CD8-positive, alpha-beta memory T cell (primary cell): ENCODE measurements at places on chromosomes 1 and 21.

DNA sequence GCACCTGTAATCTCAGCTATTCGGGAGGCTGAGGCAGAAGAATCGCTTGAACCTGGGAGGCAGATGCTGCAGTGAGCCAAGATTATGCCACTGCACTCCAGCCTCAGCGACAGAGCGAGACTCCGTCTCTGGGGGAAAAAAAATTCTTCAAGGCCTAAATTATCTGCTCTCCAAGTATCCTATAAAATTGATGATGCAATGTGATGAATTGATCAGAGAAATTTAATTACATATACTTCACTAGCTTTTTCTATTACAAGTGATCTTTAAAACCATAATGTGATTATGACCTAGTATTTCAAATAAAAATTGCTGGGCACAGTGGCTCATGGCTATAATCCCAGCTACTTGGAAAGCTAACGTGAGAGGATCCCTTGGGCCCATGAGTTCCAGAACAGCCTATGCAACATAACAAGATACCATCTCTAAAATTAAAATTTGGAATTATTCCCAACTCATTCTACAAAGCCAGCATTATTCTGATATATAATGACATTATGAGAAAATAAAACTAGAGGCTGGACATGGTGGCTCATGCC is 43.7 kb downstream of the ARID4B start:
- no peak for DNase-seq

DNA sequence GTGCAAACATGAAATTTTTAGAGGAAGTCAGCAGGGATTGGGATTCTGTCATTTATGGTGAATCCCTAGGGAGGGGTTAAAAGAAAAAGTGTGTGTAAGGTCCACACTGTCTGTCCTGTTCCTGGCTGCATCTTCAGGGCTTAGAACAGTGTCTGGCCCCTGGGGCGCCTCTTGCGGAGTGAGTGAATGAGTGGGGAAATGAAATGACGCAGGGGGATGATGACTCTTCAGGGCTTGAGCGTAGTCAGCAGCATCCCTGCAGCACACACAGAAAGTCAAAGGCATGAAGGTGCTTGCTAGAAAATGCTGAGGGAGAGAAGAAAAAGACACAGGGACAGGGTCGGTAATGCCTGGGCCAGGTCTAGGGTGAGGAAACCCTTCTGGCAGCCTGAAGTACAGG is 57.8 kb downstream of the PGBD5 start:
- DNase-seq = no peak

DNA sequence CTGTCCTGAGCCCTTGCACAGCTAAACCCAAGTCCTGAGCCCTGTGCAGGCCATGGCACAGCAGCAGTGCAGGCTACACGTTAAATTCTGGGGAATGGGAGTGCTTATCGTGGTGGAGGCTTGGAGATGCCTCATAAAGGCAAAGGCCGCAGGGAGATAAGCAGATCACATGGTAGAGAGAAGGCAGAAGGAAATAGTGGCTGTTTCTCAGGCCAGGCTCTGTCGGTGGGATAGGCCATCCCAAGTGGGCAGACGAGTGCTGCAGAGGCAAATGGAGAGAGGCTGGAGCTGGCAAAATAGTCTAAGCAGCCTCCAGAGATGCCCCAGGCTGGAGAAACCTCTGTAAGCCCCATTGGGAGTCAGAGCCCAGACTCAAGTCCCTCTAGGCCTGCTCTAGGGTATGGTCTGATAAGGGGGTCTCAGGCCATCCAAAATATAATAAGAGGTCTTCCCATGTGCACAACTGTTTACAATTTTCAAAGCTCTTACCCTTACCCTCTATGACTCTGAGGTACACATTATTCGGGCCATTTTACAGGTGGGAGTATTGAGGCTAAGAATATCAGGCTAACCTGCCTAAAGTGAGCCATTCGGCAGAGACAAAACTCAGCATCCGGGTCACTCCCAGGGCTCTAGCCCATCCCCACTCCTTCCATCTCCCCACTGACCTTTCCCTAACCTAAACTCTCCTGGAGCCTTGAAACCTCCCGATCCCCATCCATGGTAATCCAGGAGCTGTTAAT is 79.6 kb downstream of the NKAIN1 start:
- DNase-seq = no peak

DNA sequence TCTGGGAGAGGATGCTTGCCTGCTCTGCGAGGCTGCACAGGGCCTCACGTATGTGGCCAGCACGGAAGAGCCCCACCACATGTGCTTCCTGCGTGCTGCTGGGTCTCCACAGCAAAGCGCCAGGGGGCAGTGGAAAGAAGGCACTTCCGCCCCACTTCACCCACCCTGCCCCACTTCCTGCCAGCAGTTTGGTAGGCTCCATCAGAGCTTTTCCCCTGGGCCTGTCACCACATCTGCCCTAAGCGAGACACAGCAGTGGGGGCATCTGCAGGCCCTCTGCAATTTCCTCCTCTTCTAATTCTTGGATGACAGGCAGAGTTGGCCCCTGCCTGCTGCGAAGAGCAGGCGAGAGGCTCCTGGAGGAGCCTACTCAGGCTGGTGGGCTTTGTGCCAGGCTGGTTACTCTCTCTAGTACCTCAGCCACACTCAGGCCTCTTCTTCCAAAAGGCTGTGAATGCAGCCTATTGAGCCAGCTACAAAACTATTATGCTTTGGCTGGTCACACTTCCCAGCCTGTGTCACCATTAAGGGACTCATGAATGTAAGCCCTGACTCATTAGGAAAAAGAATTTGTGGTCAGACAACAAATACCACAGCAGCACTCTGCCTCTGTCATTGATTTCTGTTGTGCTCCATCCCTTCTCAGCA is 25.0 kb downstream of the CD244 start:
- DNase-seq = peak; percentile 93

- DNase-seq = no peak
Observed at GRCh38 chr1:24949331-24949881, 19.3 kb upstream of the RUNX3 start.

- DNase-seq = no peak
Observed at GRCh38 chr1:26851106-26851684, 11.8 kb upstream of the SFN start.

DNA sequence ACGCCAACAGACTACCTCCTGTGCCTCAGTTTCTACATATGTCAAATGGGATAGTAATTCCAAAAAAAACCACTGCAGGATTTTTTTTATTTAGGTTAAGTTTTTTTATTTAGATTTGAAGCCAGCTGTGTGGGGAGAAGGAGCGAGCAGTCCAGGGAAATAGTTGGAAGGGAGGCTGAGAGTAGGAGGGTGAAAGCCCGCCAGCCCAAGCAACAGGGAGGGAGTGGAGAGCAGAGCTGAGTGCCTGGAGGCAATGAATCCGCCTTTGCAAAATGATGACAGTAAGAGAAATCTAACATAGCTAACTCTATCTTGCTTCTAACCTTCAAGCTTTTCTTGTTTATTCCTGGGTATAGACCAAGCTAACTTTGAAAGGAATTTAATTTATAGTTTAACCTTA is 15.6 kb upstream of the C1orf198 start:
- no peak for DNase-seq

DNA sequence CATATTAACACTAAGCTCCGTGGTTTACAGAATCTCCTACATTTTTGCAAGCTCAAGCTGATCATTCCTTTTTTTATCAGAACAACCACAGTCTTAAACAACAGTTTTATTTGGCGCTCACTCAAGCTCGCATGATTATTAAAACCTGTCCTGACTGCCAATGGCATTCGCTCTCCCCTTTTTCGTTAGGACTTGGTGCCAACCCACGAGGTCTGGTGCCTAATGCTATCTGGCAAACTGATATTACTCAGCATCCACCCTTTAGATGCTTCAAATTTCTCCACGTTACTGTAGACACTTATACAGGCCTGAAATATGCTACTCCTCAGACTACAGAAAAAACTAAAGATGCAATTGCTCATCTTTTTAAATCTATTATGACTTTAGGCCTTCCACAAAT is 23.0 kb upstream of the ITLN1 start:
- DNase-seq = no peak
